Small intestine (tissue), 16 donors: ENCODE measurements at places on chromosomes 7 and 10. TPM values are rescaled to one million over a fixed set of nuclear protein-coding genes. Genes with fewer than 3 reads are reported as not detected.

INA gene
- 4.1 TPM for polyA plus RNA-seq

GRCh38 chr7:129644634-129645230 is 33.2 kb downstream of the NRF1 start:
- H3K27me3 ChIP-seq: no peaks in the 10 kb centered on the region
- H3K27ac ChIP-seq: no peak overlapping the region
- H3K4me3 ChIP-seq: no peak overlapping the region
- H3K36me3 ChIP-seq: peaks cover 5% of the 10 kb centered on the region

KBTBD2 gene
- 15.0 TPM for polyA plus RNA-seq

DNA sequence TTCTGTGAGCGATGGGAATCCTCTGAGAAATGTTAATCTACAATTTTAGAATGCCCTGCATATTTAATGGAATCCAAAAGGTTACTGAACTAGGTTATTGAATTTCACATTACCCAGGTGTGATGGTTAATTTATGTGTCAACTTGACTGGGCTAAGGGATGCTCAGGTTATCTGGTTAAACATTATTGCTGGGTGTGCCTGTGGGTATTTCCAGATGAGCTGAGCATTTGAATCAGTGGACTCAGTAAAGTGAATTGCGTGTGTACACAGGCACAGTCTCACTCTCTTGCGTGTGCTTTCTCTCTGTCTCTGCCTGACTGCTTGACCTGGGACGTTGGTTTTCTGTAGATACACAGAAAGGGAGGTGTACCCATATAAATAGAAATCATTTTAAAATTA is 21.7 kb downstream of the RNF32 start:
- peaks cover 2% of the 10 kb centered on the region for H3K4me1 ChIP-seq
- H3K27me3 ChIP-seq: no peaks in the 10 kb centered on the region
- peak; percentile 26 for DNase-seq

DNA sequence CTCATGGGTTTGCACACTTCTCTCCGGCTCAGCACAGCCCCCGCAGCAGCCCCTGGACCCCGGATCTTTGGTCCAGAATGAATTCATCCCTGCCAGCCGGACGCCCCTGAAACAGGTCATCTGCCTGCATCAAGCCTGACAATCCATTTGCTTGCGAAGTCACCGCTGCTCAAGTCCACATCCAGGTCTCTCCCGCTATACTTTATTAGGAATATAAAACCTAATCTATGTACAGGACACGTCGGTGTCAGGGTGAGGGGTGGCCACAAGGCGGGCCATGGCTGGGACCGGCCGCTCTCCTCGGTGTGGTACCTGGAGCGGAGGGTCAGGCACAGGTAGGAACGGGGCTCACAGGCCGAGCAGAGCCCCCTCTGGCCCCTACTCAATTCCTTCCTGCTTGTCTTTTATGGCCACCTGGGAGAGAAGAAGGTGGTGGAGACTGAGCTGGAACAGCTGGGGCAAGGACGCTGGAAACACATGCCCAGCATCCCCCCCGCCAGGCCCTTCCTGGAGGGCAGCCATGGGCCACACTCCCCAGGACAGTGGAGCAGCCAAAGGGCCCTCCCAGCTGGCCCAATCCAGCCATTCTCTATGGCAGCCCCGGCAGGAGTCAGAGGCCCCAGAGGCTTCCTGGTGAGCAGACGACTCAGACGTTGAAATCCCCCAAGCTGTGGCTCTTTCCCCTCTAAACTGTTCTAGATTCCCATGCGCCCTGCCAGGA is 5.3 kb downstream of the POLR2J start:
- H3K27me3 ChIP-seq: no peaks in the 10 kb centered on the region
- H3K4me3 ChIP-seq: no peak overlapping the region
- H3K27ac ChIP-seq: no peak overlapping the region
- peaks cover 4% of the 10 kb centered on the region for H3K4me1 ChIP-seq

- no peaks in the 10 kb centered on the region for H3K36me3 ChIP-seq
- H3K27ac ChIP-seq: no peak overlapping the region
- DNase-seq: peak; percentile 84
- H3K4me1 ChIP-seq: peaks cover 5% of the 10 kb centered on the region
- no peaks in the 10 kb centered on the region for H3K27me3 ChIP-seq
These were observed 4.1 kb upstream of the GTPBP4 start for GRCh38 chr10:983971-984655.

CHAT gene
- polyA plus RNA-seq: 0.15 TPM

DNA sequence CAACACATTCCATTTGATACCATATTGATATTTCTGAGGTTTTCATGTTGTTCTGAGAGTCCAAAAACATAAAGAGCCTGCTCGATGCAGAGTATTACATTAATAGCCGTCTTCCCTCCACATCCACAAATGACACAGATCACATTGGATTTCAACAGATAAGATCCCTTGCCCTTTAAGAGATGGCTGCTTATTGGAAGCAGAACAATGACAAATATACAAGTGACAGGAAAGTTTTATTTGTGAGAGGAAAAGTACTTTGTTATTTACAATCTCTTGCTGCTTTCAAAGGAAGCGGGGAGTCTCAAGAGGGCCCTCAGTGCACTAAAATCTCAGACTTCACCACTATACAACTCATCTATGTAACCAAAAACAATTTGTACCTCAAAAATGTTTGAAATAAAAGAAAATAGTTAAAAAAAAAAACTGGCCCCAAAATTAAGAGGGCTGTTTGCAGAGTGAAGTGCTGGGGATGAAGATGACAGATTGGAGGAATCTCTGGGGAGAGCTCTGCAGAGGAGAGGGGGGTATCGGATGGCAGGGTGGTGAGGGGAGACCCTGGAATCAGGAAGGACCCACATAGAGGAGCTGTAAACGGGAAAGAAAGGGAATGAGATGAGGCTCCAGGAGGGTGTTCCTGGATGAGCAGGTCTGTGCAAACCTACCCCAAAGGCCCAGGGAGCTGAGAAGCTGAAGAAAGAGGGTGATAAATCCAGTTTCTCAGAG is 42.5 kb upstream of the ZNF438 start:
- DNase-seq: no peak
- H3K4me3 ChIP-seq: no peak overlapping the region
- H3K36me3 ChIP-seq: no peaks in the 10 kb centered on the region
- H3K27me3 ChIP-seq: no peaks in the 10 kb centered on the region
